ENCODE measurements at places on chromosomes 13 and 19. TPM values are rescaled to one million over a fixed set of nuclear protein-coding genes. Genes with fewer than 3 reads are reported as not detected.
A peak's percentile ranks its signal among the peaks of the same experiment; 100 is the strongest.

GRCh38 chr13:34208336-34208735 lies 390.4 kb downstream of the RFC3 start:
- DNase-seq: no peak
- H3K36me3 ChIP-seq: no peaks in the 10 kb centered on the region
- H3K4me3 ChIP-seq: no peak overlapping the region
- no peaks in the 10 kb centered on the region for H3K4me1 ChIP-seq
- no peak overlapping the region for H3K27ac ChIP-seq

DNA sequence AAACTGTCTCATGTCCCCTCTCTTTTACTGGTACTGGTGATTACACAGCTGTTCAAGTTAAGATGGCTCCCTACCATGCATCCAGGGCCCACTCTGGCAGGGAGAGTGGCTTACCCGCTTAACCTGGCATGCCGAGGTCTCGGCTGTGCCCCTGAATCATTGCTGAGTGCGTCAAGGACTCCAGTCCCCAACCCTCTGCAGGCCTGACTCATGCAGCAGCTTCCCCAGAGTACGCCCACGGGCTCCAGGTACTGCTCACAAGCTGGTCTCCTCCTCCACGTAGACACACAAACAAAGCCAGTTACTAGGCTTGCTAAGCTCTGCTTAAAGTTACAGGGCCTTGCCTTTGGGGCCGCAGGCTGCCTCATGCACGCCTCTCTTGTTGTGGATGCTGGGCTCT lies 447.4 kb downstream of the COG6 start:
- H3K36me3 ChIP-seq: no peaks in the 10 kb centered on the region
- no peaks in the 10 kb centered on the region for H3K4me1 ChIP-seq
- no peaks in the 10 kb centered on the region for H3K27me3 ChIP-seq
- DNase-seq: no peak
- H3K27ac ChIP-seq: no peak overlapping the region

- peaks cover 59% of the 10 kb centered on the region for H3K4me1 ChIP-seq
- no peaks in the 10 kb centered on the region for H3K27me3 ChIP-seq
- peaks cover 3% of the 10 kb centered on the region for H3K36me3 ChIP-seq
- H3K4me3 ChIP-seq: no peak overlapping the region
- DNase-seq: no peak
Measured at GRCh38 chr13:113817860-113818691, 45.8 kb downstream of the GAS6 start.

- H3K4me1 ChIP-seq: no peaks in the 10 kb centered on the region
- no peak for DNase-seq
- H3K4me3 ChIP-seq: no peak overlapping the region
- H3K27ac ChIP-seq: no peak overlapping the region
- no peaks in the 10 kb centered on the region for H3K27me3 ChIP-seq
Measured at GRCh38 chr13:39245688-39246087, 207.4 kb downstream of the NHLRC3 start.

DNA sequence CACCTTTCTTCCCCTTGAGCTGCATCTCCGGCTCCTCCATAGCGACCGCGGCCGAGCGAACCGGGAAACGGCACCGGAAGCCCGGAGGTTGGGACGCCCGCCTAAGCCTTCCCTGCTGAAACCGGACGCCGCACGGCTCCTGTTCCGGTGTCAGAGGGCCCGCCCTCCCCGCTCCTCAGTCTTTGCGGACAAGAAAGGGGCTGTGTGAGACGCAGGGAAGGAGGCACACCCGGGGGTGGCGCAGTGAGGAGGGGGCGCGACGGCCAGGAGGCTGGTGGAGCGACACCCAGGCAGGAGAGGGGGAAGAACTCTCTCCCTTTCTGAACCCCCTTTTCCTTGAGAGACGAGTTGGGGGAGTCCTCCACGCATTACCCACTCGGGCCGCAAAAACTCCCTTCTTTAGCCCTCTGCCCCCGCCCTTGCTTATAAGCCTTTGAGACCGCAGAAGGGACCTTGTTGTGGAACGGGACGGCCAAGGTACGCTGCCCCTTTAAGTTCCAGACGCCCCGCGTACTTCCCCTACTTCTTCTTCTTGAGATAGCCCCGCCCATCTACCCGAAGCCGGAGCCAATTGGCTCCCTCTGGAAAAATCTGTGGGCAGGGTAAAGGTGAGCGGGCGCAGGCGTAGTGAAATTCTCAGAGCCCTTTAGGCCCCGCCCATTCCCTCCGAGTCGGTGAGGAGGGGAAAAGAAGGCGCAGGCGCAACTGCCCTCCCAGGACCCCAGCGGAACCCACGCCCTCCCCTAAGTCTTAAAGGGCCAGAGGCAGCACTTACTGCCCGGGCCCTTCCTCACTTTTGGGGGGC lies at the start of the genes BORCS8 and RFXANK:
BORCS8 (minus strand) TSS at position 75 of the 805 bp plus-strand sequence; CDS start at position 40, 35 bp downstream.
RFXANK (plus strand) TSS at position 181 of the 805 bp plus-strand sequence. CDS start 1,689 bp downstream, outside the sequence.
- peak; percentile 98 for DNase-seq
- H3K4me3 ChIP-seq: peak within 1 kb of the TSS; percentile 99
- H3K36me3 ChIP-seq: peaks cover 7% of the 10 kb centered on the region
- H3K27me3 ChIP-seq: no peaks in the 10 kb centered on the region
- H3K4me1 ChIP-seq: peaks cover 42% of the 10 kb centered on the region
- H3K27ac ChIP-seq: peak within 1 kb of the TSS; percentile 100

- no peak overlapping the region for H3K27ac ChIP-seq
- H3K4me3 ChIP-seq: no peak overlapping the region
- H3K36me3 ChIP-seq: no peaks in the 10 kb centered on the region
- no peaks in the 10 kb centered on the region for H3K27me3 ChIP-seq
Measured at GRCh38 chr13:76129305-76130000, 493.3 kb downstream of the LMO7 start.

DNA sequence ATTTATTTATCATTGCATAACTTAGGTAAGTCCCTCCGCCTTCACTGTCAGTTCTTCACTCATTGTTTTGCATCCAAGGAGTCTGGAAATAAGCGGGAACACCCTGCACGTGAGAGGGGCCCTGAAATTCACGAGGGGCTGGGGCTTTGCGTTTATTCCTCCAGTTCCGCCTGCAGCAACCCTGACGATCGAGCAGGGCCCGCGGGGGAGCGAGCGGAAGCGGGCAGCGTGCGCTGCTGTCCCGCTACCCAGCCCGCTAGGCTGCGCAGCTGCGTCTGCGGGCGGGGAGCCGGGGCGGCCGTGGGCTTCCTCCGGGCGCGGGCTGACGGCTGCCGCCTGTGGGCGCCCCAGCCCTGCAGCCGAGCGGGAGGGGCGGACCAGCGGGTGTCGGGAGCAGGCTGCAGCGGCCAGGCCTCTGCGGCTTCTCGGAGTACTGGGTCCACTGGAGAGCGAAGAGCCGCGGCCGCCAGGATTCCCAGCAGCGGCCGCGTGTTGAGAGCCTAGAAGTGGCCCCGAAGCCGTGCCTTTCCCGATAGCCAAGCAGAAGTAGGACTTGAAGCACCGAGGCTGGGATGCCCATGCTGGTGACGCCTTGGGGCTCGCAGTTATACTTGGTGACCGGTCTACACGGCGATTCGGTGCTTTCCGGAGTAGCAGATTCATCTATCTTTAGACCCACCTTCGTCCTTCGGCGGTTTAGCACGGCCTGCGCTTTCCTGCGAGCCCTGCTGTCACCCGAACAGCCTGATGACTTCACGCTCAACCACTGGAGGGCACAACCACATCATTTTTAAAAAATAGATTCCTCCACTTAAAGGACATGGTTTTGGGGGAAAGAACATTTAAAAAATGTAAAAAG lies 32.9 kb upstream of the SACS start:
- DNase-seq: peak; percentile 81
- peak overlapping the region; percentile 19 for H3K27ac ChIP-seq
- peak overlapping the region; percentile 50 for H3K4me3 ChIP-seq
- no peaks in the 10 kb centered on the region for H3K36me3 ChIP-seq
- no peaks in the 10 kb centered on the region for H3K4me1 ChIP-seq

- H3K27ac ChIP-seq: no peak overlapping the region
- no peaks in the 10 kb centered on the region for H3K4me1 ChIP-seq
Measured at GRCh38 chr19:56383826-56384605, 9.3 kb downstream of the ZNF582 start.

GRCh38 chr13:75220861-75221260 lies 261.1 kb downstream of the TBC1D4 start:
- H3K4me1 ChIP-seq: peaks cover 5% of the 10 kb centered on the region
- H3K27ac ChIP-seq: no peak overlapping the region
- no peaks in the 10 kb centered on the region for H3K36me3 ChIP-seq
- H3K27me3 ChIP-seq: peaks cover 6% of the 10 kb centered on the region
- no peak for DNase-seq
- no peak overlapping the region for H3K4me3 ChIP-seq

DNA sequence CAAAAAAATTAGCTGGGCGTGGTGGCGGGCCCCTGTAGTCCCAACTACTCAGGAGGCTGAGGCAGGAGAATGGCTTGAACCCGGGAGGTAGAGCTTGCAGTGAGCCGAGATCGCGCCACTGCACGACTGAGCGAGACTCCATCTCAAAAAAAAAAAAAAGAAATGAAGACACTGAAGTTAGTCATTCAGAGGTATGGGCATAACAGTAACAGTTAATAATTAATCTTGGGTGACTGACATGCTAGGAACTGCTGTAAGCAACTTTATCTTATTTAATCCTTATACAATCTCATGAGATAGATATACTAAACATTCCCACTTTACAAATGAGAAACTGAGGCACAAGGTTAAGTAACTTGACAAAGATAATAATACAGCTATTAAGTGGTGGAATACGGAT lies 4.9 kb downstream of the SKA3 start:
- H3K4me1 ChIP-seq: peaks cover 4% of the 10 kb centered on the region
- H3K36me3 ChIP-seq: no peaks in the 10 kb centered on the region
- no peak for DNase-seq
- H3K27ac ChIP-seq: no peak overlapping the region

GRCh38 chr13:107466326-107467099 lies 748.8 kb downstream of the LIG4 start:
- H3K27ac ChIP-seq: no peak overlapping the region
- no peak overlapping the region for H3K4me3 ChIP-seq

KLK14 gene
- not detected for total RNA-seq

SRRM5 gene
- total RNA-seq: 0.29 TPM

IGSF23 gene
- not detected for total RNA-seq

GPC6 gene
- 8.4 TPM for total RNA-seq

INSL3 gene
- total RNA-seq: not detected

VSIG10L gene
- 2.1 TPM for total RNA-seq

Measured in upper lobe of right lung (tissue), 1 donor.